ENCODE measurements at places on chromosomes 2 and 18.

DNA sequence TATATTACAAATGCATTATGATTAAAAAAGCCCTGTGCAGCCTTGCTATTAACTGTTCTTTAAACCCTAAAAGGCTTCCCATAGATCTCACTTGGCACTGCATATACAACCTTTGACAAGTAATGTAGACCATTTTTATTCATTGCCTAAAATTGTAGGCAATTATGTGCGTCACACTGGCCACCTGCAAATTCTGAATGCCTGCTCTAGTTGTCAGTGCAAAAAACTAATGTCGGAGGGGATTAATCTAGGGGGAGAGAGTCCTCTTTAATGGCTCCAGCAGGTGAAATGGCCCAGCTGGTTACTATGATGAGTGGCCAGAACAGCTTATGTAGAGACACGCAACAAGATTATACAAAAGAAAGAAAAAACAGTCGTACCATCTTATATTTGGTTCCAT is 123.2 kb downstream of the OLA1 start:
- DNase-seq: no peak

DNA sequence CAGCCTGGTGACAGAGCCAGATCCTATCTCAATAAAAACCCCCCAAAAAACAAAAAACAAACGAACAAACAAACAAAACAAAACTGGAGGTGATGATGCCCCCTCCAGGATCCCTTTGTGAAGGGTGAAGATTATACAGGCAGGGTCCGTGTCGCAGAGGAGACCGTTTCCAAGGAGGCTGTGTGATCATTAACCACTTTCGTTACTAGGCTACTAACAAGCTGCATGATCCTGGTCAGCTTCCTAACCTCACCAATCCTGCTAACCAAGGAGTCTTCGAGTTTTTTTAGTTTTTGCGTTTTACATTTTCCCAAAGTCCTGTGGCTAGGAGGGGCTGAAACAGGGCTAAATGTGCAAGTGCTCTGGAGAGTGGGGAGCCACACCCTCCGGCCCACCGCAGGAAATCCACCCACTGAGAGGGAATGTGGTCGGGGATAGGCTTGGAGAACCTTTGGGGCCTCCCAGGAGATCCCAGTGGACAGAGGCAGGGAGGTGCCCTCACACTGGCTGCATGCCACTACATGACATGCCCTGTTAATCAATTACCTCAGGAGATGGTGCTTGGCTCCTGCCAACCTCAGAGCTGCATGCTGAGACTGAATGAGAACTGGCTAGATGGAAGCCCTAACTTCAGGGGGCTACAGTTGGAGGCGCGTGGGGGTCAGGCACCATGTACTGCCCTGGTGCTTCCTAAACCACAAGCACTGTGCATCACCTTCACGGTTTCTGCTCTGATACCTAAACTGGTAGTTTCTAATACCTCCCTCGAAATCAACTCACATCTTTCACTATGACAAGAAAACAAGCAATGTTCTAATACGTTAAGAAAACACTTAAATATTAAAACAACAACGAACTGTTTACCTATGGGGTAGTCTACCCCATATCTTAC is 67.5 kb upstream of the RGPD5 start:
- no peak for DNase-seq

DNA sequence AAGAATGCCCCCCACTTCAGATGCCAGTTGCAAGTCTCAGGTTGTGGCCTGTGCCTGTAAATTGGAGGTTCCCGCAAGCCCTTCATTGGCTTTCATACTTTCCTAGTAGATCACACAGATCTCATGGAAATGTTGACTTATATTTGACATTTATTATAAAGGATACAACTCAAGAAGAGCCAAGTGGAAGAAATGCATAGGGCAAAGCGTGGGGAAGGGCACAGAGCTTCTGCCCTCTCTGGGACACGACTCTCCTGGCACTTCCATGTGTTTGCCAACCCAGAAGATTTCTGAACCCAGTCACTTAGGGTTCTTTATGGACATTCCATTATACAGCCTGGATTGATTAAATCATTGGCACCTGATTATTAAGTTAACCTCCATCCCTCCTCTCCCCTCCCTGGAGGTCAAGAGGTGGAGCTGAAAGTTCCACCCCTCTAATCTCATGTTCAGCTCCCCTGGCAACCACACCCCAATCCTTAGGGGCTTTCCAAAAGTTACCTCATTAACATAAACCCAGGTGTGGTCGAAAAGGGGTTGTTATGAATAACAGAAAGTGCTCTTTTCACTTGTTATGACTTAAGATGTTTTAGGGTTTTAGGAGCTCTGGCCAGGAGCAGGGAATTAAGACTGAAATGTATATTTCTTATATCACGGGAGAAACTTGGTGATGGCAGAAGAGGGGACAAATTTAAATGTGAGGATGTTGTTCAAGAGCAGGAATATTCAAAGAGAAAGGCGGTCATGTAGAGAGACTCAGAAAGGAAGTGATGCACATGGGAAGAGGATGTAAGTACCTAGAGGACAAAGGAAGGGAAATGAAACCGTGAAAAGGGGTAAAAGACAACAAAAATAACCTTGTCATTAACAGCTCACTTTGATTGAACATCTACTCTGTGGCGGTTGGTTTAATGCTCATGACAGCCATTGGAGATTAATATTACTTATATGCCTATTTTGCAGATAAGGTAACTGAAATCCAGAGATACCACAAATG is 31.8 kb downstream of the SP100 start:
- no peak for DNase-seq

DNA sequence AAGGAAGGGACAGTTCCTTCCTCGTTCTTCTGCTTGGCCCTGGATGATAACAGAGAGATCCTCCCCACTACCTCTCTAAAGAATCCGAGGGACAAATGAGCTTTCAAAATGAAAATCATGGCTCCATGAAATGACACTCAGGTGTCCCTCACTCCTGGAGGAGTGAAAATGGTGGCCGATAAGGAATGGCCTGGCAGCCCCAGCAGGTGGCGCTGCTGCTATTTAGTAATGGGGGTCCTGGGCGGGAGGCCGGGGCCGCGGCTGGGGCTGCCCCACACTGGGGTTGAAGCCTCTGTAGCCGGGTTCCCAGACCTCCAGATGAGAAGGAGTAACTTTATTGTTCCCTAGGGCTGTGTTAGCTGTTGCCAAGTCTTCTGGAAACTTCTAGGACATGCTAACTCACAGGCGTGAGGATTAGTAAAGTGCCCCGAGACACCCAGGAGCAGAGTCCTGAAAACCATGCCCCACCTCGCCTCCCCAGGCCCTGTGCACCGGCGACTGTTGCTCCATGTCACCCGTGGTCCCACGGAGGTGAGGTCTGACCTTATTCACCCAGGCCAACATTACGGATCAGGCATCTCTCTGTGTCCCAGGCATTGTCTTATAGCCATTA is 138.0 kb downstream of the CTIF start:
- peak; percentile 33 for DNase-seq

DNA sequence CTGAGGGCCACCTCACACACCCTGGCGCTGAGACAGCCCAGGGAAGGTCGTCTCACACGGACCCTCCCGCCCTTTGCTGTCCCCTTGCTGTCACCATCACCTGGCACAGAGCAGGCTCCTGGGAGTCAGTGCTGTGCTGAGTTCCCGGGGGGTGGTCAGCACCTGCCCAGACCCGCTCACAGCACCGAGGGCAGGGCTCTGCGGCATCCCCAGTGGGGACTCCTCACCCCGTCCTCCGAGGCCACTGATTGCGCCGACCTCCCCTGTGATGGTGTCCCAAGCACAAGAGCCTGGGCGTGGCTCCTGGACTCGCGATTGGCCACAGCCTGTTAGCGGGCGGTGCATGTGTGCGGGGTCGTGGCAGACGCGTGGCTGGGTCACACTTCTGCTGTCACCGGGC is 65.9 kb downstream of the NFATC1 start:
- DNase-seq: no peak

DNA sequence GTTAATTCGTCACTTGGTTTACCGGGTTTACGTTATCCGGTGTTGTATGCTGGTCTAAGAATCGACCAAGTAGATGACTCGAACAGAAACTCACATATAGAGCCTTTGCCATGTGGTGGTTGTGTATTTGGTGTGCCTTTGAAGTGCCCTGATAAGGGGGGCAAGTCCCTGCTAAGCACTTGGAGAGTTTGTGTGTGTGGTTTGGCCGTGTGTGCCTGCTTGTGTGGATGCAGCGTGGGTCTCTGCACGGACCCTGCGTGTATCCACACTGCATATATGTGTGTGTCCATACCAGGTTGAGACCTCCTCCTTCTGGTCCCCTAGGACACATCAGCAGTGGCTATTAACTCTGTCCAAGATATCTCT is 2.4 kb upstream of the CELF4 start:
- no peak for DNase-seq

- no peak for DNase-seq
Observed at GRCh38 chr2:120465989-120466703, 120.2 kb downstream of the INHBB start.

DNA sequence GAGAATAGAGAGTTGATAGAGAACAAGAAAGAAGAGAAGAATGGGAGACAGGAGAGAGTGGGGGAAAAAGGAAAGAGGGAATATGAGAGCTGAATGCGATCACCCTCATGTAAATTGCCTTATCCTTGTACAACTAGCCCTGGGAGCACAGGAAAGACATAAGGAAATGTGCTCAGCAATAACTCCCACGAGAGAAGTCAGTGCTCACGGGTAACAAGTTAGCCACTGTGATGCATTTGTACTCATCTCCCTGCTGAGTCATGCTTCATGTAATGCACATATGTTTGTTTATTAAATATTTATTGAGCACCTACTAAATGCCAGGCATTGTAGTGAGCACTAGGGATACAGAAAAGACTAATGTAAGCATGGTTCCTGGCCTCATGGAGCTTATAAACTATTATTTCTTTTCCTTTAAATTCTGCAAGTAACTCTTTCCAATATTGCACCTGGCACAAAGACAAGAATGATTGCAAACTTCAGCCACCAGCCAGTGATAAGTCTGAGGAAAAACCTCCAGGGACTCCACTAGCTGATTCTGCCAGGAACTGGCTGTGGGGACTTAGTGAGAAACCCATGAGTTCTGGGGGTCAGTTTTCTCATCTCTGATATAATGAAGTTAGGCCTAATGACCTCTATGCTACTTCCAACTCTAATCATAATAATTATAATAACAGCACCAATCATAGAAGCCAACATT is 124.1 kb downstream of the LNPK start:
- no peak for DNase-seq

DNA sequence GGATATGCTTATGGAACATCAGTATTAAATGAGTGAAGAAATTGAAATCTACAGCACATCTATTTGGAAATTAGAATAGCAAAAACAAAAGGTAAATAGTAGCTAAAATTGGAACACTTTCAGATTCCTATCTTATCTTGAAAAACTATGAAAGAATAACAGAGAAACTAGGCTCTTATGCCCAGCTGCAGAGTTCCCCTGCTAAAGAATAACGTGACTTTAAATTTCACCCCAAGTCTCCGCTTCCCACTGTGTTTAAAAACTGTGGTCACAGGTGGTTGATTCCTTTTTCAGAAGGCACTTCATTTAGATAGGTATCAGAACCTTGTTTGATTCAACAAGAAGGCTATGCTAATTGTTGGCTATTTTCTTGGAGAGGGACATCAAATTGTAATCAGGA is 30.1 kb downstream of the ARHGAP28 start:
- DNase-seq: no peak

DNA sequence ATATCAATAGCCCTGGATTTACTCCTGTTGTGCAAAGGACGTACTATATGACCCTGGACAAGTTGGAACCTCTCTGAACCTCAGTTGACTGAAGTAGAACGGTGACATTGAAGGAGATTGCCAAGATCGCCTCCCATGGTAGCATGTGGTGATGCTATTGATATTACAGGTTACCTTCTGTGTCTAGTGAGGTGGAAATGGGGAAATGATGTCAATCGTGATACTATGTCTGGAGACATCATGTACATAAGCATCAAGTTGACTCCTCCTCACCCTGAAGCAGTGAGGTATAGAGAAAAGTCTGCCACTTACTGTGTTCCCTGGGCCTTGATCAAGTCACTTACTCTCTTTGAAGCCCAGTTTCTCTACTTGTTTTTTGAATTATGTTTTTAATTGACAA is 93.9 kb downstream of the KLF7 start:
- DNase-seq: no peak

- no peak for DNase-seq
Observed at GRCh38 chr2:8061219-8061618, 620.6 kb upstream of the ID2 start.

GRCh38 chr18:4276953-4277585 is 178.0 kb downstream of the DLGAP1 start:
- no peak for DNase-seq

- DNase-seq: no peak
Observed at GRCh38 chr2:3313781-3314375, 63.7 kb downstream of the EIPR1 start.

GRCh38 chr2:100485396-100485795 is 15.1 kb downstream of the NMS start:
- DNase-seq: no peak

DNA sequence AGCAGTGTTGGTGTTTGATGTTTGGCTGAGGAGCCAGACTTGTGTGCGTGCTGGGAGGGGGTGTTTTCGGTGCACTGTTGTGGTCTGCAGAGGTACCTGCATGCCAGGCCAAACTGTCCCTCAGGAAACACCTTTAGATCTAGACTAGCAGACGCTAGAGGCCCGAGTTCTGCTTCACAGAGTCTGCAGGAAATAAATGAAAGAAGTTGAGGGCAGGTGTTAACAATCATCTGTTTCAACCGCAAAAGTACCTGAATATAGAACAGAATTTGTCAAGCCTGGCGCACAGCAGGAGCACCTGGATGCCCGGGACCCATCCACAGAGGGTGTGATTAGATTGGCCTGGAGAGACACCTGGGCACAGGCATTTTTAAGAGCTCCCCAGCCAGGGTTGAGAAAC is 40.5 kb upstream of the REL start:
- no peak for DNase-seq

- DNase-seq: no peak
Observed at GRCh38 chr2:223888251-223888650, 50.9 kb upstream of the AP1S3 start.

- DNase-seq: no peak
Observed at GRCh38 chr2:22281033-22281432, 1103.9 kb upstream of the KLHL29 start.

DNA sequence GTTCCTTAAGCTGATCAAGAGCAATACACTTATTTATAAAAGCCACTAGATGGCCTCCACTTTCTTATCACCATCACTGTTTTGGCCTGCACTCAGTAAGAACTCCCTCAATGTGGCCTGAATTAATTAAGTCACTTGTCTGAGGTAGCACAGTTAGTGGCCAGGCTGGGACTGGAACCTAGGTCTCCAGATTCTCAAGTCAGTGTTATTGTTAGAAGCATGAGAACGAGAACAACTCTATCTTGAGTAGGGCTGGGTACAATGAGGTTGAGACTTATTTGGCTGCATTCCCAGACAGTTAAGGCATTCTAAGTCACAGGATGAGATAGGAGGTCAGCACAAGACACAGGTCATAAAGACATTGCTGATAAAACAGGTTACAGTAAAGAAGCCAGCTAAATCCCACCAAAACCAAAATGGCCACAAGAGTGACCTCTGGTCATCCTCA is 115.8 kb downstream of the SS18 start:
- no peak for DNase-seq

DNA sequence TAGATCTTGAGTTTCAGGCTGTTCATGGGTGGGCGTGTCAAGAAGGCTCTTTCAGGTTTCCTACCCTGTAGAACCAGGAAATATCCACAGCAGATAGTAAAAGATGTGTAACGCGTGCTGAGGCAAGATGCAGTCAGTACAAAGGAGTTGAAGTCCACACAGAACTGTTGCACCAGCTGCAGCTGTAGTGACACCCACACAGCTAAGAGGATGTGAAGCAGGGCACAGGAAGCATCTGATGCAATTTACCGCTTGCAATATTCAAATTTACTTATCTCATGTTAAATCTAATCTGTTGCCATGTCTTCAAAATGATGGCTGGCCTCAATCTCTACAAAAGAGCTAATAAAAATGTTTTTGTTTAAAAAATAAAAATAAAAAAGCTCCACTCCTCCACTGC is 132.8 kb downstream of the ARHGAP15 start:
- DNase-seq: peak; percentile 18

Data from stimulated activated CD4-positive, alpha-beta T cell treated with anti-CD3 and anti-CD28 coated beads, TNF-alpha, amount 100 ng/mL, for 4 hours (primary cell).